Fibroblast of the conjunctiva (primary cell): ENCODE measurements at places on chromosomes 7 and 10.

DNA sequence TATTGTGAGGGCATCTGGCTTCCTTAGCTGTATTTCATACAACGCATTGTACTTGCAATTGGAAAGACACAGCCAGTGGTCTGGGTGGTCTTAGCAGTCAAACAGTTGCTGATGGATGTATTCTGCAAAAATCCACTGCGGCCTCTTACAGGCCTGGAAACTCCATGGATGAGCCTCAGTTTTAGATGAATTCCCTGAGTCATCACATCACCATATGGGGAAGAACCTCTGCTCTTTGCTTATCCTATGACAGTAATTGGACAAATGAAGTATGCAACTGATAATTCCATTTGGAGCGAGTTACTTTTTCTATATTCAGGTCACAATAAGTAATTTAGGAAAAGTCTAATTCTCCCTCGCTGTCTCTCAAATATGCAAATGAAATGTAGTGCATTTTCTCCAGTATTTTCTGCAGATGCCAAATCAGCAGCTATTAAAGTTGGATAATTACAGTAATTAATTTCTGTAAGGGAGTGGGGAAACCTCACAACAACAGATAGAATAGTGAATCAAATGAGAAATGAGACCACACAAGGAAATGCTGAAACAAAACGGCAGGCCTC is 78.8 kb downstream of the WDFY4 start:
- DNase-seq, result no peak

- DNase-seq, result no peak
Measured at GRCh38 chr7:41185851-41186250, 517.0 kb downstream of the INHBA start.

DNA sequence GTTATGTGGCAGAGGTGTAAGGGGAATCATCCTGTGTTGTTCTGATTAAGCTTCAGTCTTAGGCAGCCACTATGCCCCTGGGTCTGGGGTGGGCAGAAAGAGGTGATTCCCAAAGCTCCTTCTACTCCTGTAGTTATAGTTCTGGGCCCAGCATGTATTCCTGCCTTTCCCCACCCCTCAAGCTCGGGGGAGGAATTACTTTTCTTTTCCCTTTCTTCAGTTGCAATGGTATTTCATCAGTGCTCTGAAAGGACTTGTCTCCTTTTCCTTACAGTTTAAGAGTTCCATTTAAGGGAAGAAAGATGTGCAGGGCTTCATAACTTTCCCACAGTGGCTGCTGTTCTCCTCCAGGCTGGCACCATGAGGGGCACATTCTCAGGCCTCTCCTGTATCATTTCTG is 94.2 kb downstream of the MTPAP start:
- DNase-seq, result no peak

- no peak for DNase-seq
Measured at GRCh38 chr10:32618482-32618881, 172.5 kb downstream of the CCDC7 start.

DNA sequence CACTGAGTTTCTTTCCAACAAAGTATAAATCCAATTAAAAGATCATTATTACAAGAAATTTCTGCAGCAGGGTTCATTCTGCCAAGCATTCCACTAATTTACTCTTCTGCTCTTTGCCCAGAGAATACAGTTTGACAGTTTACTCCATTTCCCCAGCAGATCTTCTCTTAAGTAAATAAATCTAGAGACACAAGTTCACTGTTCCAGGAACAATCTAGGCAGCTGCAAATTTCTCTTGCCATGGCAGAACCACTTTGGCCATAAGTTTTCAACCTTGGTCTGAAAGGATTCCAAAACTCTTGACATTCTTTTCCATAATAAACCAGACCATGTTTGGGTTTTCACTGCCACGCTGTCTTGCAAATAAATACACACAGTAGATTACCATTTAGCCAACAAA is 11.5 kb downstream of the RGS10 start:
- DNase-seq, result no peak

GRCh38 chr10:43134126-43134905 is 3.9 kb upstream of the CSGALNACT2 start:
- no peak for DNase-seq

DNA sequence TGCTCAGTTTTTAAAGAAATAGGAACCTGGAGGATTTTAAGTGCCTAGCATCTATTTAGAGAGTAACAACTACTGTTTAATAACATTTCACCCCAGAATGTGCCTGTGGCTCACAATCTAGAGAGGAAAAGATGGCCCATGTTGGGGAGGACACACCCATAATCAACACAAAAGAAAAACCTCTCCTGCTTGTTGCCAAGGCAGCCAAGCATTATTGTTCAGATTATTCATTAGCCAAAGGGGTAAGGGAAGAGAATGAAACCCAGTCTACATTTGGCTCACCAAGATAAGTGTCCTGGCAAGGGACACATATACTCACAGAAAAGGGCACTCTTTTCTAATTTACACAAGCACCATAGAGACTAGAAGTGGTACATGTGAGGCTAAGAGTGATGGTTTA is 17.7 kb upstream of the IFIT1B start:
- no peak for DNase-seq

- no peak for DNase-seq
Measured at GRCh38 chr7:28038175-28038797, 142.3 kb downstream of the JAZF1 start.

GRCh38 chr7:87574630-87575029 is 26.1 kb downstream of the ABCB1 start:
- no peak for DNase-seq
